ENCODE measurements at places on chromosomes 4 and X. TPM values are rescaled to one million over a fixed set of nuclear protein-coding genes. Genes with fewer than 3 reads are reported as not detected.
A peak's percentile ranks its signal among the peaks of the same experiment; 100 is the strongest.

The SOD3 gene
- total RNA-seq = 36.9 TPM

GRCh38 chr4:37882665-37883296 is 8.1 kb upstream of the TBC1D1 start:
- no peaks in the 10 kb centered on the region for H3K4me1 ChIP-seq
- no peak overlapping the region for H3K4me3 ChIP-seq
- no peaks in the 10 kb centered on the region for H3K36me3 ChIP-seq
- H3K27ac ChIP-seq = no peak overlapping the region
- DNase-seq = no peak
- H3K27me3 ChIP-seq = no peaks in the 10 kb centered on the region

The ASMT gene
- total RNA-seq = not detected

- H3K36me3 ChIP-seq = no peaks in the 10 kb centered on the region
- DNase-seq = no peak
- H3K4me3 ChIP-seq = no peak overlapping the region
- H3K27me3 ChIP-seq = no peaks in the 10 kb centered on the region
Measured at GRCh38 chr4:109947457-109947856, 34.8 kb downstream of the EGF start.

The AIFM1 gene
- total RNA-seq = 146 TPM

The COL4A6 gene
- 10.5 TPM for total RNA-seq

- no peak overlapping the region for H3K4me3 ChIP-seq
- no peak overlapping the region for H3K27ac ChIP-seq
- no peaks in the 10 kb centered on the region for H3K4me1 ChIP-seq
Measured at GRCh38 chr4:123466080-123466785, 69.6 kb downstream of the SPRY1 start.

GRCh38 chr4:128286474-128287058 is 1.0 kb downstream of the PGRMC2 start:
- no peaks in the 10 kb centered on the region for H3K36me3 ChIP-seq
- peak overlapping the region; percentile 33 for H3K27ac ChIP-seq
- DNase-seq = no peak
- H3K27me3 ChIP-seq = no peaks in the 10 kb centered on the region
- H3K4me1 ChIP-seq = peaks cover 11% of the 10 kb centered on the region
- peak overlapping the region; percentile 73 for H3K4me3 ChIP-seq

The CXCL11 gene
- total RNA-seq = not detected

The SLC7A11 gene
- 1.0 TPM for total RNA-seq

The SGMS2 gene
- 25.9 TPM for total RNA-seq

GRCh38 chrX:79412972-79413371 is 45.8 kb upstream of the ITM2A start:
- no peak overlapping the region for H3K27ac ChIP-seq
- peak overlapping the region; percentile 24 for H3K4me3 ChIP-seq
- H3K36me3 ChIP-seq = no peaks in the 10 kb centered on the region
- DNase-seq = no peak

GRCh38 chr4:65515646-65516045 is 154.6 kb downstream of the EPHA5 start:
- no peaks in the 10 kb centered on the region for H3K36me3 ChIP-seq
- DNase-seq = no peak
- no peak overlapping the region for H3K4me3 ChIP-seq
- H3K27me3 ChIP-seq = no peaks in the 10 kb centered on the region
- H3K4me1 ChIP-seq = no peaks in the 10 kb centered on the region
- no peak overlapping the region for H3K27ac ChIP-seq

The TLR2 gene
- total RNA-seq = 4.3 TPM

GRCh38 chr4:181528570-181529184 is 714.5 kb upstream of the TENM3 start:
- H3K36me3 ChIP-seq = no peaks in the 10 kb centered on the region
- H3K27me3 ChIP-seq = no peaks in the 10 kb centered on the region
- DNase-seq = peak; percentile 38
- H3K27ac ChIP-seq = no peak overlapping the region
- H3K4me3 ChIP-seq = no peak overlapping the region

The WAS gene
- total RNA-seq = 26.8 TPM

DNA sequence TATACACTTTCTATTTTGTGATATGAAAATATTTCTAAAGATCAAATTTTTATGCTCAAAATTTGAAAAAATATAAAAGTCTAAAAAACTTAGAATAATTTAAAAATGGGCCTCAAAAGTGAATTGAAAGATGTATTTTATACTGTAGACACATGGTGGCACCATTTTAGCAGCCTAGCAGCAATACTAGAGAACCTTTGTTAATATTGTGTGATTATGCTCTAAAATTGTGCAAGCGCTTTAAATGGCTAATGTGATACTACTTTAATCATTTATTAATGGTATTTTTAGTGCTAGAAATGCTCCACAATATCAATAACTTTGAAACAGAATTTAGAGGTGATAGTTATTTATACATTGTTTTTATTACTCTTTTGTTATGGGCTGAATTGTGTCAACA is 3.7 kb upstream of the GUF1 start:
- DNase-seq = no peak
- no peak overlapping the region for H3K4me3 ChIP-seq
- H3K36me3 ChIP-seq = no peaks in the 10 kb centered on the region
- no peaks in the 10 kb centered on the region for H3K27me3 ChIP-seq
- no peak overlapping the region for H3K27ac ChIP-seq

DNA sequence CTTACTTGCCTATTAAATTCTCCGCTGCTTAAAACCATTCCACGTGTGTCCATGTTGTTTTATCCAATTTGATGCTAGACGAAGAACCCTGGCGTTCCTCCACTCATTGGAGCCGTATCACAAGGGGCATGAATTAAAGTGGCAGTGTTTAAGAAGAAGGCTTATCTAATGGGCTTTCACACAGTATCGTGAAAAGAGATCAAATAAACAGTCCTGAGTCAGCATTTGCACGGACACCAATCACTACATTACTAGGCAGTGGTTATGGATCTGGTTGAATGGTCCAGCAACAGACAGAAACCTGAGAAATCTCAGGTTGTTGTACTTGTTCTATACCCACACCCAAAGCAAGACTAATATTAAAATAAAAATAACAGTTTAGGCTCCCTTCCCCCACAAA is 671.6 kb downstream of the FAT4 start:
- H3K36me3 ChIP-seq = no peaks in the 10 kb centered on the region
- DNase-seq = no peak
- H3K27me3 ChIP-seq = no peaks in the 10 kb centered on the region
- no peaks in the 10 kb centered on the region for H3K4me1 ChIP-seq
- H3K4me3 ChIP-seq = no peak overlapping the region

DNA sequence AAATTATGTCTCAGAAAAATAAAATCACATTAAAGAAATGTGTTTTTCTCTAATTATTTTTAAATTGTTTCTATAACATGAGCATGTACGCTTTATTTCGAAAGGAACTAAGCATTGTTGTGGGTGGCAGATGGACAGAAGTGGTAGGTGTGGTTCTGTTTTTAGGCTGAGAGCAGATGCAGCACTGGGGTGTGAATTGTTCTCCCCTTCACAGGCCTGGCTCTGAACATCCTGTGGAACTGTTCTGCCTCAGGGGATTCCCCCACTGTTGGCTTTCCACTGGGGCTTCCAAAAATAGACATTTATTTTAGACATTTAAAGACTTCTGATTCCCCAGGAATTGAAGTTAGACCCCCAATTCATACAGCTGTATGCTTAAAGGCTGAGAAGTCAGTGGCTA is 41.9 kb upstream of the PDHA2 start:
- H3K27ac ChIP-seq = no peak overlapping the region
- H3K27me3 ChIP-seq = no peaks in the 10 kb centered on the region
- H3K4me3 ChIP-seq = no peak overlapping the region
- no peaks in the 10 kb centered on the region for H3K36me3 ChIP-seq
- DNase-seq = no peak

DNA sequence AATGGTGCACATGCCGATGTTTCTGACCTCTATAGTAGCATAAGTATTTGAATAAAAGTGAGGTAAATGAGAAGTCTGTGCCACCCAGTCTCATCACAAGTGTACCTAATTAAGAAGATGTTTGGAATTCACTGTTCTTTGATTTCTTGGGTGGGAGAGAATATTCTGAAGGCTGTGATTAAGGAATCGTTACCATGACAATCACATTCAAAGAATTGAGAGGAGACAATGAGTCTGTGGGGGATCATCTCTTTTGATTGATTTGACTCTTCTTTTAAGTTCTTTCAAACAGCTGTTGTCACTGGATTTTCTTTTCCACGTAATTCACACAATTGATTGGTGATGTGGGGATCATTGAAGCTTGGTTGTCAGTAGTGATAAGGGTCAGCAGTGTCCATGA is 18.1 kb downstream of the FHL1 start:
- no peaks in the 10 kb centered on the region for H3K27me3 ChIP-seq
- H3K36me3 ChIP-seq = no peaks in the 10 kb centered on the region
- H3K27ac ChIP-seq = peak overlapping the region; percentile 84
- peaks cover 18% of the 10 kb centered on the region for H3K4me1 ChIP-seq

- no peak overlapping the region for H3K4me3 ChIP-seq
- H3K27me3 ChIP-seq = no peaks in the 10 kb centered on the region
- no peak for DNase-seq
- H3K36me3 ChIP-seq = no peaks in the 10 kb centered on the region
Measured at GRCh38 chr4:59920416-59920815, 1279.7 kb upstream of the ADGRL3 start.
